ENCODE measurements at places on chromosomes 2 and 18.

DNA sequence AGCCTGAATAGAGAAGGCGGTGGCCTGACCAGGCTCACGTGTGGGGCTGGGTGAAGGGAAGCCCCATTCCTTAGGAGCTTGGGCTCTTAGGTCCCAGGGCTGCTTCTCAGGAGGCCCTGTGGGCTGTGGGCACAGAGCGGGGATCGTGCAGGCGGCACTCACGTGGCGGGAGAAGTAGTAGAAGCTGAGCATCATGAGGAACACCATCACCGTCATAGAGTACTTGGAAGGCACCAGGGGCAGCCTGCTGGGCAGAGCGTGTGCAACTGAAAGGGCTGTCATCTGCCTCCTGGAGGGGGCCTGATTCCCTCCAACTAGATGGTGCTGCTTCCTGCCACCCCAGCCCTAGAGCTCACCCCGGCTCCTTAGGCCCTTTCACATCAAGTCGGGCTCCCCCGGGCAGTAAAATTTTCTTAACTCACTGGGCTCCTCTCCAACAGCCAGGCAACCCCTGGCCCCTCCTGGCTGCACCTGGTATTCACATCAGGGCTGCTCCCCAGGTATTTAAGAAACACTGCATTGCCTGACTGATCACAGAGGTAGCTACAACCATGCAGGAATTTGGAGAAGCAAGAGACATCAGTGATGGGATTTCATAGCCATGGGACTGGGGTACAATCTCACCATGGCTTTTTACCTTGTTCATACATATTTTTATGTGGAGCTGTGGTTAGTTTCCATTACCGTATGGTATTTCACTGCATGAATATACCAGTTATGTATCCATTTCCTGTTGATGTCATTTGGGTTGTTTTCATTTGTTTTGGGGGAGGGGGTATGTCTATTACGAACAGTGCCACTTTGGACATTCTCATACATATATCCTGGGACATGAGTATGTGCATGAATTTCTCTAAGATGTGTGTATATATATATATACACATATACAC, 32.9 kb downstream of the CENPO start:
- DNase-seq = no peak

GRCh38 chr18:57087644-57088376, 59.1 kb upstream of the BOD1L2 start:
- no peak for DNase-seq

- DNase-seq = no peak
Measured at GRCh38 chr2:49005261-49005660, 149.1 kb downstream of the FSHR start.

GRCh38 chr2:119011910-119012209, 69.9 kb downstream of the MARCO start:
- DNase-seq = no peak

- no peak for DNase-seq
Measured at GRCh38 chr2:157283468-157283867, 26.0 kb downstream of the GALNT5 start.

DNA sequence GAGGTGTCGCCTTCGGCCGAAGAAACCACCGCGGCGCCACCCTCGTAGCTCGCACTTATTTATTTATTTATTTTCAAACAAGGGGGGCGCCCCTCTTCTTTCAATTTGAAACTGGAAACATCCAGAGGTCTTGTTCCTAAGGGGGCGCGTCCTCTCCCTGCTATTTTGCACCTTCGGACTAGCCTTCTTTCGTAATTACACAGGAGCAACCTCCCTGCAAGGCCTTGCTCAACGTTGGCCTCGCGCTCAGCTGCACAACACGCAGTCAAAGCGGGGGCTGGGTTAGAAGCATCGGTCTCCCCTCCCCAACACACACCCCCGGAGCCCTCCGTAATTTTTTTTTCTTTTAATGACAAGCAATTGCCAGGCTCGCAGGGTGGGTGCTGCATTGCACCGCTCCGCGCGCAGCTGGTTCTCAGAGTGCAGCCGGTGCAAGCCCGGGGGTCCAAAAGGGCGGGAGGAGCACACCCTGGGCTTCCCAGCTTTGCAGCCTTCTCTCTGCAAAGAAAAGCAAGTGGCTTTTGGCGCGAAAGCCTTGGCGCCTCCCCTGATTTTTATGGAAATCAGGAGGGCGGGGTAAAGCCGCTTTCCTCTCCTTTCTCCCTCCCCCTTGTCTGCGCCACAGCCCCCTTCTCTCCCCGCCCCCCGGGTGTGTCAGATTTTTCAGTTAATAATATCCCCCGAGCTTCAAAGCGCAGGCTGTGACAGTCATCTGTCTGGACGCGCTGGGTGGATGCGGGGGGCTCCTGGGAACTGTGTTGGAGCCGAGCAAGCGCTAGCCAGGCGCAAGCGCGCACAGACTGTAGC, at the start of gene MYCN:
Gene MYCN (plus strand): TSS at position 697 of the 807 bp plus-strand sequence. CDS start 1,515 bp downstream, outside the sequence.
- DNase-seq = no peak

GRCh38 chr2:10226038-10226724, 76.5 kb upstream of the HPCAL1 start:
- no peak for DNase-seq

GRCh38 chr2:64853894-64854293, 135.3 kb upstream of the SLC1A4 start:
- no peak for DNase-seq

DNA sequence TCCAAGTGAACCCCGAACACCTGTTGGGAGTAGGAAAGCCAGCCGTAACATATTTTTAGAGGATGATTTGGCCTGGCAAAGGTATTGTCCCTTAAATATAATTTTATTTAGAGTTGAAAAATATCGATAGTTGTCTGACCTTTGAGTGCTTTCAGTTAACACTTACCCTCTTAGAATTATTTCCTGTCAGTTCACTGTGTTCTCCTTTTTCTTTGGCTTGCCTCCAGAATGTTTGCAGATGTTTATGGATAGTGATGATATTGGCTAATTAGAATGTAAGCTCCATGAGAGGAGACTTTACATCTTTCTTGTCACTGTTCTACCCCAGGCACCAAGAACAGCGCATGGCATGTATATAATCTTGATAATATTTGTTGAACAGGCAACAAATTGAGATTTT, 19.8 kb downstream of the PIKFYVE start:
- DNase-seq = no peak

DNA sequence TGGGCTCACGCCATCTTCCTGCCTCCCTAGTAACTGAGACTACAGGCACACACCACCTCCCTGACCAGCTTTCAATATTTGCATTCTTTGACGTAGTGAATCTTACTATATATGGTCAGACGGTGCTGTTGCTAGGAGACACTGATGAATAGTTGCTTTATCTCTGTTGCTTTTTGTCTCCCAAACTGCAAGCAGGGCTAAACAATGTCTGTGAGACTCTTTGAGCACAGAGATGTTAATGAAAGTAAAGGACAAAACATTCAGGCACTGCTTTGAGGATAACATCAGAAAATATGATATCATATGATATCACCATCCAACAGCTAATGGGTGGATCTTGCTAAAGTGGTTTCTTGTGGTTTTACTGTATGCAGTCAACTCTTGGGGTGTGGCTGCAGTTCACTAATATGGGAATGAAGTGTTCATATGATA, 43.0 kb downstream of the EMILIN2 start:
- DNase-seq = no peak

DNA sequence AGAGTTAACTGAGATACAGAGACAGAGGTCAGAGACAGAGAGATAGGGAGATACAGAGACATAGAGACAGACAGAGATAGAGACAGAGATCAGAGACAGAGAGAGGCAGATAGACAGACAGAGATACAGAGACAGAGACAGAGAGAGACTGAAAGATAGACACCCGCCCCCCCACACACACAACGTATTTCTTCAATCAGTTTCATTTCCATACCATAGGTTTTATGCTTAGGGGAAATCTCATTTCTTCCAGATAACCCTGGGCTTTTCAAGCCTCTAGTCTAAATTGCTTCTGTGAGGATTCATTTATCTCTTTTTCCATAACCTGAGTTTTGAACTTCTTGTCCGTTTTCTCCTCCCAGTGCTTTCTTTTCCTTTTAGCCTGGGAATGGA, 94.6 kb downstream of the CD8B2 start:
- no peak for DNase-seq

DNA sequence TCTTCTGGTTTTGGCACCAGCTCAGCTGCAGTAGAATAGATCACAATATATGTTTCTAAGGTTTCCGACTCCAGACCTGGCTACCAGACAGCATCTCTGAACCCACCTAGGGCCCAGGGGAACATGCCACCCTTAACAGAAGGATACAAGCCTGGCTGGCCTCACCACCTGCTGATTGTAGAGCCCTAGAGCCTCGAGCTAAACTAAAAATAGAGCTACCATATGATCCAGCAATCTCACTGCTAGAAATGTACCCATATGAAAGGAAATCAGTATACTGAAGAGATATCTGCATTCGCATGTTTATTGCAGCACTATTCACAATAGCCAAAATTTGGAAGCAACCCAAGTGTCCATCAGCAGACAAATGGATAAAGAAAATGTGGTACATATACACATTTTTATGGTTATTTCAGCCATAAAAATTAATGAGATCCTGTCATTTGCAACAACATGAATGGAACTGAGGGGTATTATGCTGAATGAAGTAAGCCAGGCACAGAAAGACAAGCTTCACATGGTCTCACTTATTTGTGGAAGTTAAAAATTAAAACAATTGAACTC, 242.4 kb upstream of the SLC39A10 start:
- DNase-seq = no peak

- no peak for DNase-seq
Measured at GRCh38 chr2:11071939-11072338, 83.3 kb upstream of the SLC66A3 start.

DNA sequence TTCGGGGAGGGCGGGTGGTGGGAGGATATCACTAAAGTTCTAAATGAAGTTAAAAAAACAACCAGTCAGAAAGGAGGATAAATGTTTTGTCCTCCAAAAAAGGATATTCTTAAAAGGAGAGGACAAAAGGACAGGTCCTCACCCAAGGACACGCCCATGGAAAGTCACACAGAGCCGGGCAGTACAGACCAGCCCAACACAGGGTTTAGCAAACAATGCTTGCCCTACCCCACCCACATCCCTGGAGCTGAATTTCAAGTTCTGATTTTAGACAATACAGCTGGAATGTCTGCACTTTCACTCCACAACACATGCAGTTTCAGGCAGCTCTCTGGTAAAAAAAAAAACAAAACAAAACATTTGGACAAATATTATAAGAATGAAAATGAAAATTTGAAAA, 67.9 kb downstream of the SLC9A4 start:
- DNase-seq = no peak

- DNase-seq = no peak
Measured at GRCh38 chr2:200306196-200306930, at the start of gene SPATS2L. SPATS2L (plus strand) TSS chr2:200306693; CDS start chr2:200389245, 82,552 bp downstream.

GRCh38 chr2:6926071-6926732, 9.0 kb downstream of the RNF144A start:
- no peak for DNase-seq

DNA sequence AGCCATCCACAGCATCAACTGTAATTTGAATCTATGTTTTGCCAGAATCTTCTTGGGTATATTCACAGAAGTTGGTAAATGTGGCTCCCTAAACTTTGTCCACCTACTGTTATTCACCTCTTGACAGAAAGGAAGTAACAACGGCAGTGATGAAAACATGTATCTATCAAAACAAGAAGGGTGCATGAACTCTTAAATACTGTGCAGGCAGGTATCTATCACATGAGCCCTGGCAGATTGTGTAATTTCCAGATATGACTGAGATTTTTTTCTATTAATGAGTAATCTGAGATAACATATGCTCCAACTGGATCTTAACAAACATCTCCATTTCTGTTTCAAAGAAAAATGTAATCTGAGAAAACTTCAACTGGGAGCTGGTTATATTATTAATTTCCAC, 36.6 kb downstream of the SFT2D3 start:
- DNase-seq = no peak

- DNase-seq = no peak
Measured at GRCh38 chr2:135818937-135819610, 17.9 kb downstream of the LCT start.

DNA sequence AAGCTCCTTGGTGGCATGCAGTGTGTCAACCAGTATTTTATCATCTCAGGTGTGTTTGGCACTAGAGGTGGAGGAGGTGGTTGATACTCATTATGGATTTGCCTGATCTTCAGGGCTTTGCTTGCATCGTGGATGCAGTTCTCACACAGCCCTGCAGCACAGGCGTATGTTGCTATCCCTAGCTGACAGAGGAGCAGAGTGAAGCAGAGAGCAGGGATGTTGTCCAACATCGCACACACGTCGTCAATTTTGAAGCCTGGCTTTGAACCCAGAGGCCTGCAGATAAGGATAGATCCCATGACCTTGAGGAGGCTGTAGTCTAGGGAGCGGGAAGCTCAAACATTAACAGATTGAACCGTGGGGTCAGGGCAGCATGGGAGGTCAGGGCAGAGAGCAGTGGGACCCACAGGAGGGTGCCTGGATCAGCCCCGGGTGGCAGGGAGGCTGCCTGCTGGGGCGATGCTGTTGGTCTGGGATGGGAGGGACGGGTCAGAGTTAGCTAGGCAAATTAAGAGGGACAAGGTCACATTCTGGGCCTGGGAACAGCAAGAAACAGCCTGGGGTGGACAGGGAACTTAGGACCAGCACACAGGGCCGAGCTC, 4.2 kb downstream of the RNF144A start:
- no peak for DNase-seq

DNA sequence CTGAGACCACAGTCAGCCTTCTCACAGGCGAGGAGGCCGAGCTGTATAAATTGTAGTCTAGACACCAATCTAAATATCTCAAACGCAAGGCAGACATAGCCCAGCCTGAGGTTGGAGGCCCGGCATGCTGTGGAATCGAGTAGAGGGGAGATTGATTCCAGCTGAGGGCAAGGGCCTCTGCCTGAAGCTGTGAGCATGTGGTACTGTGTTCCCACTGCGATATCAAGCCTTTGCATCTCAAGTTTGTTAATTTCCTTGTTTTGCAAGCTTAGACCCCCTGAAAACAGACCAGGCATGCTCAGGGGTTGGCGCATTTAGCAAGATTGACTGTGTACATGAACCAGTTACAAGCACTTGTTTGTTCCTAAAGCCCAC, 65.1 kb upstream of the FOSL2 start:
- DNase-seq = no peak

DNA sequence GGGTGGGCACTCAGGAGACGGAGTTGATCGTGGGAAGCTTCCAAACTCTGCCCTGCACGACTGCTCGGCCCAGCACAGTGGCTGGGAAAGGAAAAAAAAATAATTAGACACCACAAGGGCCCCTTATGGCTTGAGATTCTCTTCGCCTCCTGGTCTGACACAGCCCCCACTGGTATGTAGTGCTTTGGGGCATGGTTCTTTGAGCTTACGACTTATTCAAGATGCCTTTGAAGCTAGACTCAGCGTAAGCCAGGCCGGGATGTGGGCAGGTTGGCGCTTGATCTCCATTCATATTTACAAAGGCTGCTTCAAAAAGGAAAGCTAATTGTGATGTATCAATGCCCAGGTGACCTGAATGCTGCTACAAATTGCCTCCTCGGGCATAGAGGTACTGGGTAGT, 50.5 kb downstream of the CXCR4 start:
- DNase-seq = no peak

GRCh38 chr2:162184821-162185450, 32.9 kb upstream of the GCG start:
- no peak for DNase-seq

All from memory B cell (primary cell).